CD4-positive, alpha-beta T cell treated with Interleukin-4 for 4 hours (primary cell): ENCODE measurements at places on chromosomes 6 and 20.

- DNase-seq = no peak
Measured at GRCh38 chr6:108960601-108961000, 112.4 kb downstream of the ARMC2 start.

DNA sequence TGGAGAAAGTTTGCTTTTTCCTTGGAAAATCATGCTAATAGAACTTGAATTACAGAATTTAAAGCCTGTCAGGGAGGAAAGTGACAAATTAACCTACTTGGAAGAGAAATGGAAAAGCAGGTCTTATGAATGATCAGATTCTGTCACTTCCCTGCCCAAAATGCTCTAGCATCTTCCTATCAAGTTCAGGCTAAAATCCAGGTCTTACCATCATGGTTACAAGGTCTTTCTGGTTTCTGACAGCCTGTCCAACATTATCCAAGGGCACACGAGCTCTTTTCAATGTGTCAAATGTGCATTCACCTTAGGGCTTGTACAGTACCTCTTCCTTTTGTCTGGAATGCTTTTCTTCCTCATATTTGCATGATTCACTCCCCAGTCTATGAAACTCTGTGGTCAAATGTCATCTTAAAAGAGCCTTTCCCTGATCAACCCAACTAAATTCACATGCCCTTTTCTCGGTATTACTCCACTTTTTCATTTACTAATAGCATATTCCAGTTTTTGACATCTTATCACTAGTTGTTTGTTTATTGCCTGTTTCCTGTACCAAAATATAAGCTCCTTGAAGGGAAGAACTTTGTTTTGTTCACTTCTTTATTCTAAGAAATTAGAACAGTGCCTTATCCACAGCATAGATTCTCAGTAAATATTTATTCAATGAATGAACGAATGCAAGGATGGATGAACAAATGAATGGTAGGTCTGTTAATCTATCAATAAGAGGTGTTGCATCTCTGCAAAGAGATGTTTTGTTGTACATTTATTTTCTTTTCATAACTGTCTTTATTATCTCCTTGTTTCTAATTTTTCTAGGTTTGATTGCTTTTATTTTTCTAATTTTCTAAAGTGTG, 139.5 kb downstream of the BCAS1 start:
- DNase-seq = no peak

DNA sequence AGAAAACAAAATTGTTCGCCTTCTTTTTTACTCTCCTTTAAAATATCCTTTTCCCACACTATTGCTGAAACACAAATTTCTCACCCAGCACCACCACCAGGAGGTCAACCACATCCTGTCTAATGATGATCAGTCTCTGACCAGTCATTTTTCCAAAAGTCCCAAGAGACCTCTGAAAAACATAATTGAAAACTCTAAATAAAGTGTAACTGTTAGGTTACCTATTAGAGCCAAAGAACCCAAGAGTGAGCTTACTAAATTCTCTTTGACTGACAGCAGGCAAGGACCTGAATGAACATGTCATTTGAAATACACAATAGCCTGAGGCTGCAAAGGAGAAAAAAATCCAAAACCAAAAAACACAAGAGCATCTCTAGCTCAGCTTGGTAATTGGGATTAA, 735.4 kb downstream of the CBLN4 start:
- DNase-seq = no peak

DNA sequence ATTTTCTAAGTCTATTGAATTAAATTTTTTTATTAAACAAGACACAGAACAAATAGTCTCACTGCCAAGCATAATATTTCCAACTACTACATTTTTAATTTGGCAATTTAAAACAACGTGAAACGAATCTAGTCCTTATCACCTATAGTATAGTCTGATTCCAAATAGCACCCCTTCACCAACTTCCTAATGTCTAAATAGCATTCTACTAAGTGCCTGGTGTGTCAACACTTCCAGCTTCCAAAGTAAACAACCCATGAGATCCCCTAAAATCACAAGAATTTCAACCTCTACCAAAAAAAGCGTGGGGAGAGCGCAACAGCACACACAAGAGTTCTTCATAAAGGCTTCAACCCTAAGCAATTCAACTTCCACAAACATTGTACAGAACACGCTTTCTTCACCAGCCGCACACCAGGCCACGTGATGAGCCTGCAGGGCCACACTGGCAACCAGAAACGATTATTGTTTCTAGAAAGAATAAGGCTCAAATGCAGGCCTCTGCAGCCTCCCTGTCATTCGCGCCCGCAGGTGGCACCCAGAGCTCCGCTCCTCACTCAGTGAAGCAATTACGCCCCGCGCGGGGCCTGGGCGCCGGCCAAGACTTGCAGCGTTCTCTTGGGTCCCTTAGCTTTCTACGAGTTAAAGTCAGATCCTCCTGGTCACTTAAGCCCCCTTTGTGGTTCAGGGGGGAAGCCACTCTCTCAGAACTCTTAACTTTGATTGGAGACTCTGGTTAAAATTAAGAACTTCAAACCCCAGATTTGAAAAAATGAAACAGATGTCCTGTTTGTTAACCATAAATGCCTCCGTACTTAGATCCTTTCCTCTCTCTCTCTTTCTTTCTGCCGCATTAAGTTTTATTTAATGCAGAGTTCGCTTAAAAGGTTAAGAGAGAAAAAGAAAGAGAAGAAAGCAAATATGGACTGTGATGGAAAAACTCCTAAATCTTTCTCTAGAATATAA, 18.3 kb downstream of the SIM1 start:
- no peak for DNase-seq

DNA sequence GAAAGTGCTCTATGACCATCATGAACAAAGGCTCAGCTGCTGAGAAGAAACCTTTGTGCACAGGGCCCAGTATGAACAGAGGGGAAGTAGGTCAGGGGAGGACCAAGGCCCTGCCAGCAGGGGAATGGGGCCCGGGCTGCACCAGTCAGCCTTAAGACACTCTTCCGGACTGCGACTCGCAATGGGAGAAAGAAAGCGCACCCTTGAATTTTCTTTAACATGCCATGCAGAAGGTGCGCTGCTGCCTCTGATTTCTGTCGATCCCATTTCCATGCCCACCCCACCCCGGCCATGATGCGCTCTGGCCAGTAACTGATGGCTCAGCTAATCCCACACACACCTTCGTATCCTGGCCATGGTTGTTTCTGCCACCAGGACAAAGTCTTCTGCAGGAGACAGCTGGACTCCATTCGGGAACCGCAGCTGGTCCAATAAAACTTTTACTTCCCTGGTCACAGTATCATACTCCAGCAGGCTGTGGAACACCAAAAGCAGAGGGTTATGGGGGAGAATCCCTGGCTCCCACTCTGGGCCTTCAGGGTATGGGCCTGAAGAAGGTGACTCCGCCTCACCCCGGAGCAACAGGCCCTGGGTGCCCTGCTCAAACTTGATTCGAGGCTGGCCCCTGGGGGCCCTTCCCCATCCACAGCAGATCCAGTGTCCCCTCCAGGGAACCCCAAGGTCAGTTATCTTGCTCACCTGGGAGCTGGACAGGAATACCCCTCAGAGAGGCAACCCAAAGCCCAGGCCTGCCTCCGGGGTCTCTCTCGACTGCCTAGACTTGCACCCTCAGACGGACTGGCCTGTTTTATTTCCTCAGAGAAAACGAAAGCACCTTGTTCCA, 20.3 kb downstream of the CST7 start:
- no peak for DNase-seq

DNA sequence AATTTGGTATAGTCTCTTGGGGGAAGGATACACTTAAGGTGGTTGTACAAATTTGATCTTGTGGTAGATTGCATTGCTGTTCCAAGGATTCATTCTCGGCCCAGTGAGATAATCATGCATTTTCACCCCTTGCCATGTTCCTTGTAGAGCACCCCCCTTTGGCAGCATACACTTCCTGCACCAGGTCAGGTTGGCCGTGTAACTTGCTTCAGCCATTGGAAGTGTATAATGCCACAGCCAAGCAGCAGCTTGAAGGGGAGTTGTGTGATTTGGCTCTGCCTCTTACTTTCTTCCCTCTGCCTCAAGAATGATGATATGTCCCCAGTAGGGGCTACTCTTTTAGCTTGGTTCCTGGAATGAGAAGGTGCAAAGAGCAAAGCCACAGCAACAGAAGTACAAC, 21.9 kb downstream of the CCN2 start:
- no peak for DNase-seq

GRCh38 chr6:145813285-145814034, 1.1 kb downstream of the FBXO30 start:
- DNase-seq = peak; percentile 8

DNA sequence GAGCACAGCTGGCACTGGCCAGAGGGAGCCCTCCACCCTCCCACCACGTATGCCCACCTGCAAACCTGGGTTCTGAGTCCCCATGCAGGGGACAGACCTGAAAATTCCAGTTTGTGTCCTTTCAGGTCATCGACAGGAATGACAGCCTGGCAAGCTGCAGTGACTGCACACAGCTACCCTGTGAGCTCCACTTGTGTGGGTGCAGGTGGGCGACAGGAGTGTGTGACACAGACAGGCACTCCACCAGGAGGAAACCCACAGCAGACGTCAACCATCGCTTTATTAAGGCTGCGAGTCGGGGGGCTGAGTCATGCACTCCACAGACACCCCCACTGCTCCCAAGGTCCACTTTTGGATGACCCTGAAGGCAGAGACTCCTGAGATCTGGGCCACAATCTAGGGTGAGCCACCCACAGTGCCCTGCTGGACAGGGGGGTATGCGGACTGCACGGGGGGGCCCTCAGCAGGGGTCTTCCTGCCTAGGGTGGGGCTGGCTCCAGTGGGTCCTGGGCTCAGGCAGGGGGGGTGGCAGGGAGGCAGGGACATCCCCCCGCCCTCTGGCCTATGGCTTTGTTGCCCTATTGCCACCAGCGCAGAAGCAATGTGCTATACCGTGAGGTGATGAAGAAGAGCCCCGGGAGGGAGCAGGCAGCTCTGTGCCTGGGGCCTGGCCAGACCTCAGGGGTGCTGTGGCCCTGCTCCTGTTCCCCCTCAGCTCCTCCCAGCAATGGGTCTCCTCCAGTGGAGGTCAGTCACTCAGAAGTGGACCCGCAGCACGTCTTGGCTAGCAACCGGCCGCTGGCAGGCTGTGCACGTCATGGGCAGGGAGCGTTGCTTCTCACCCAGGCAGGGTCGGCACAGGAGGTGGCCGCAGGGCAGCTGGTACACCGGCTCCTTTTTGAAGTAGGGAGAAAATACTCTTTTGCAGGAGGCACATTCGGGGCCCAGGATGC, 25.1 kb upstream of the AVP start:
- DNase-seq = no peak

- no peak for DNase-seq
Measured at GRCh38 chr6:82570083-82570482, 206.5 kb downstream of the TPBG start.

- DNase-seq = no peak
Measured at GRCh38 chr6:152734630-152735029, 16.0 kb upstream of the VIP start.

- no peak for DNase-seq
Measured at GRCh38 chr6:75166773-75167172, 39.1 kb downstream of the COL12A1 start.

DNA sequence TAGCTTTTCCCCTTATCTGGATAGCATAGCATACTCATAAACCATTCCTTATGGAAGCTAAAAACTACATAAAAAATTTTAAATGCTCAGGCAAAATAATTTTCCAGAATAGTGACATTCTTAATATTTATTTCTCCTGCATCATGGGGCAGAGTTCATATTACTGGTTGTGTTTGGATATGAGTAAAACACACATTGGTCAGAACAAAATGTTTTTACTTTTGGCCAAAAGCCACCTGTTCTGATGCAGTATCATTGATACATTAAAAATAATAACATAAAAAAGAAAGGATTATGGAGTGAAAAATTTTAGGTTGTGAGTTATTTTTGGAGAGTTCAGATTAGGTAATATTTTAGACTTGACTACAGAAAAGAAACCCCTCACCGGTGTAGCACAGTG, 33.6 kb downstream of the TRAM2 start:
- no peak for DNase-seq
